ENCODE measurements at places on chromosomes 3 and 15. TPM values are rescaled to one million over a fixed set of nuclear protein-coding genes. Genes with fewer than 3 reads are reported as not detected.
A peak's percentile ranks its signal among the peaks of the same experiment; 100 is the strongest.

- DNase-seq, result no peak
Measured at GRCh38 chr3:107716734-107717133, 194.0 kb downstream of the BBX start.

GRCh38 chr3:111323019-111323418, 219.0 kb upstream of the CD96 start:
- DNase-seq, result no peak

Gene GBE1
- polyA plus RNA-seq, result 3.7 TPM

Gene IL17RE
- polyA plus RNA-seq, result 8.0 TPM

- no peak for DNase-seq
Measured at GRCh38 chr3:118766306-118766669, 268.4 kb downstream of the IGSF11 start.

- DNase-seq, result no peak
Measured at GRCh38 chr3:133369068-133369440, 30.8 kb upstream of the BFSP2 start.

Gene CCR8
- polyA plus RNA-seq, result not detected

DNA sequence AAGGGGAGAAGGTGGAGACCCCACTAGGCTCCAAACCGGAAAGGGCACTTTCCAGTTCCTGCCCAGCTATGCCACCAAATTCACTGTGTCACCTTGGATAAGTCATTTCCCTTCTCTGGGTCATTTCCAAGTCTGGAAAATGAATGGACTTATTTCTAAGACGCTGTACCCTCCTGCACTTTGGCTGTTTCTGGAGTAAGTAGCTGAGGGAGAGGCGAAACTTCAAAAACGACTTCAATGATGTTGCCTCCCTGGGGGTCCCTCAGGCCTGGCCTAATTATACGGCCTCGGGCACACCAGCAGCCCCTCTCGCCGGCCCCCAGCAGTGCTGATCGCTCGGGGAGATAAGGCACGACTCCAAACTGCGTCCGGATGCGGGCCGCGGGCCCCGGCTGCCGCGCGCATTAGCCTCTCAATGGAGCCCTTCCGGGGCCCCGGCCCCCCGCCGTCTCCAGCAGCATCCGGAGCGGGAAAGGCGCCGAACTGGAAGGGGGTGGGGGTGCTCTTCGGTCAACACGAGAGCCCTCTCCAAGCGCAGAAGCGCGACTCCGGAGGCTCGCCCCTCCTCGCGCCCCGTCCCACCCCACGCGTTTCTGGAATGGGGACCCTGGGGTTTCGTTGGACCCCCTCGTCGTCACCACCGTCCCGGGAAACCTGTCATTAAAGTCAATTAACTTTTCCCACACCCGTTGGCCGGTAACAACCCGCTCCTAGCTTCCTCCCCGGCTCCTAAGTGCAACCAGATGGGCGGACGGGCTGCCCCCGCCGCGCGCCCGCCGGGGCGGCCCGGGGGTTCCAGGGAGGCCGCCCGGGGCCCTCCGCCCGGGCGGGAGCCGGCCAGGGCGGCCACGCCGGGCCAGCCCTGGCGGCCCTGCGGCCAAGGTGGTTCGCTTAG, 4.8 kb downstream of the HES1 start:
- peak; percentile 68 for DNase-seq

Gene TLR9
- polyA plus RNA-seq, result 0.27 TPM

DNA sequence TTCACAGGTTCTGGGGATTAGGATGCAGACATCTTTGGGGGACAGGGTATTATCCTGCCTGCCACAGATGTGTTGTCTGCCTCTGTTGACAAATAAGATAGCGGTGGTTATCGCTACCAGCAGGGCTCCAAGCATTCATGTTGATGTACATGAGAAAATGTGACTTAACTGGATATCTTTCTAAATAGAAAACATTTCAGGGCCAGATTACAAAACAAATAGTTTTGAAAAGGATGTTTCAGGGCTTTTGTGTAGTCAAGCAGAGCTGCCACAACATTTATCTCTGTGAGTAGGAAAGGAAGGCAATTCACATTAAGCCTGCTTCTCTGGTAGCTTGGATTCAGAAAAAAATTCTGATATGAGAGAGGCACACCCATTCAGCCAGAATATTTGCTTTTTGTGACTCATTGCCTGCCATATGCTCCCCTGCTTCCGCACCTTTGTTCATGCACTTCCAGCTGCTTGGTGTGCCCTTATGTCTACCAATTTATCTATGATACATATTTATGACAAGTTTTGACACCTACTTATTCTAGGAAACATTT, 22.8 kb downstream of the PLS1 start:
- DNase-seq, result no peak

All from pancreas (tissue), 10 donors.